ENCODE measurements at places on chromosomes 5 and 9. TPM values are rescaled to one million over a fixed set of nuclear protein-coding genes. Genes with fewer than 3 reads are reported as not detected.
A peak's percentile ranks its signal among the peaks of the same experiment; 100 is the strongest.

FOXE1 gene
- total RNA-seq: not detected

GRCh38 chr5:38059876-38060275 is 198.5 kb upstream of the EGFLAM start:
- DNase-seq: no peak

DNA sequence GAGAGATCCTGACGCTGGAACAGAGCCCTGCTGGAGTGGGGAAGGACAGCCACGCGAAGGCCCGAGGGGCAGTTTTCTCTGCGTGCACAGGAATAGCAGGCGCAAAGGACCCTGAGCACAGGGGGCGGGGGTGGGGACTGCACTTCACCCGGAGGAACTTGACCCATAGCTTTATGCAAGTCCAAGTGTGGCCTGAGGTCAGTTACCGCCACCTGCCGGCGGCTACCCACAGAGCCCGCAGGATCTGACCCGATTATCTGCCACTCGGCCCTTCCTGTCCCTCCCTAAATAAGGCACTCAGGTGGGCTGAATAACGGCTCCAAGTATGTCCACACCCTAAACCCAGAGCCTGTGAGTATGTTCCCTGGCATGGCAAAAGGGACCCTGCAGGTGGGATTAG is 65.4 kb upstream of the FCN1 start:
- DNase-seq: peak; percentile 59

DNA sequence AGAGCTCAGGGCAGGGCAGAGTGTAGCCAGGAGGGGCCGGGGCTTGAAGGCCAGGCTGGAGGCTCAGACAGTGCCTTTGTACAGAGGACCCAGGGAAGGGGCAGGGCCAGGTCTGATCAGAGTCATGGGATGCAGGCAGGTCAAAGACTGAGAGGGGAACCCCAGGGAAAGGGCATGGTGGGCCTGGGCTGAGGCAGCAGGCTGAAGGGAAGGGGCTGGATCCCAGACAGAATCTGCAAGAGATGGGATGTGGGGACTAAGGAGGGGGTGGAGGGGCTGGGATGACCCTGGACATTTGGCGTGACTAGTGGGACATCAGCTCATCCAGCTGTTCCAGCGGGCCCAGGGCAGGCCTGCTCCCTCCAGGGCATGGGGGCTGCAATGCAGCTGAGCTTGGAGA is 15.5 kb upstream of the MRNIP start:
- no peak for DNase-seq

- DNase-seq: no peak
Observed at GRCh38 chr9:87425202-87425601, 72.5 kb upstream of the DAPK1 start.

GRCh38 chr9:20865347-20865746 is 166.1 kb downstream of the HACD4 start:
- DNase-seq: no peak

DNA sequence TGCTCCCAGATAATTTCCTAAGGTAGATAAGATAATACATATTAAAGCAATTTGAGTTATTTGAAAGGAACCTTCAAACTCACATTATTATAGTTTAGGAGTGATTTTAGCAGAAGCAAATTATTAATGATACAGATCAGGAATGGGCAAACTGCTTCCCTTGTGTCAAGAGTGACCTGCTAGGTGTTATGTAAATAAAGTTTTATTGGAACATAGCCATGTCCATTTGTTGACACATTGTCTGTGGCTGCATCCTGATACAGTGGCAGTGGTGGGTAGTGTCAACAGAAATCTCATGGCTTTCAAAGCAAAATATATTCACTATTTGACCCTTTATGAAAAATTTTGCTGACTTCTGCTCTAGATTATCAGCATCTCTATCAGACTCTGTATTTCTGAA is 11.4 kb upstream of the BASP1 start:
- no peak for DNase-seq

DNA sequence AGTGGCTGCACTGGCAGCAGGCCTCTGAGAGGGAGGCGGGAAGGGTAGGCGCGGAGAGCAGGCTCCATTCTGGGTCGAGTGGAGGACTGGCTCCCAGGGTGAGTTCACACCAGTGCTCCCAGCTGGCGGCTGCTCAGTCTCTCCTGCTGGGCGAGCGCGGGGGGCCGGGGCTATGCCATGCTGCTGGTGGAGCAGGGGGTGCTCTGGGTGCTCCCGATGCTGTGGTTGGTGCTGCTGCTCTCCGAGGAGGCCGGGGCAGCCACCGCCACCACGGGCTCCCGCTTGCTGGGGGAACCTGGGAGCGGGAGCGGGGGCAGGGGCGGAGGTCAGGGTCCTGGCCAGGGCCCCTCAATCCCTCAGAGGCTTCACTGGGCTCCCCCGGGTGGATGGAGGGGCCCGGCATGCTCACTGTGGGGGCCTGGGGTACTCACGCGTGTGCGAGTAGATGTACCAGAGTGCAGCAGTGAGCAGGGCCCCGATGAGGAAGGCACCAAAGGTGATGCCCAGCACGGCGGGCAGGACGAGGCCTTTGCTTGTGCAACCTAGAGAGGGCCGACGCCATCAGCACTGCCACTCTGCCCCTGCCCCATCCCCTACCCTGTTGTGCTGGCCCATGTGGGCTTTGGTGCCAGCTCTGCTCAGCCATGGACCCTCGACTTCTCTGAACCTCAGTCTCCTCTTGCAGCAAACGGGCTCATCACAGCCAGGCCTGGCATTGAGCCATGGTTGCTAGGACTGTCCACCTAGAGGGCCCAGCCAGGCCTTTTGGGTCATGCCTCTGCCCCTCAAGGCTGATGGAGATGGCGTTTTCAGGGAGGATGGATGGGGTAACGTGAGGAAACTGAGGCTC is 13.1 kb downstream of the FPGS start:
- no peak for DNase-seq

ARHGAP26 gene
- total RNA-seq: 21.2 TPM

GRCh38 chr9:107226421-107226820 is 56.7 kb upstream of the RAD23B start:
- no peak for DNase-seq

- no peak for DNase-seq
Observed at GRCh38 chr9:113911850-113912557, 35.9 kb downstream of the ZNF618 start.

KCNIP1 gene
- total RNA-seq: 1.1 TPM

DNA sequence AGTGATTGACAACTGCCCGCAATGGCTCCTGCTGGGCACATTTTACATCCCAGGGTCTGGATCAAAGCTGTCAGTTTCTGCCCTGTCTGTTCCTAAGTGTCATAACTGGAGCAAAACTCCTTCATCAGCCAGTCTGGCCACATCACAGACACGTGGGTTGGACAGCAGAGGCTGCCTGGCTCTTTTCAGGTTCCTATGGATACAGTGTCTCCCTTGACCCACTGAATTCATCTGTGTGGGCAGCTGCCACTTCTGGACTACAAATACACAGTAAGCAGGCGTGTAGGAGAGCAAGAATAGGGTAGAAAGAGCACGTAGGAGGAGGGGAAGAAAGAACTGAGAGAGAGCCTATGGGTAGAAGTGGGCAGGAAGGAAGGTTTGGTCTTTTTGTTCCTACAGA is 238.0 kb downstream of the ENC1 start:
- no peak for DNase-seq

DNA sequence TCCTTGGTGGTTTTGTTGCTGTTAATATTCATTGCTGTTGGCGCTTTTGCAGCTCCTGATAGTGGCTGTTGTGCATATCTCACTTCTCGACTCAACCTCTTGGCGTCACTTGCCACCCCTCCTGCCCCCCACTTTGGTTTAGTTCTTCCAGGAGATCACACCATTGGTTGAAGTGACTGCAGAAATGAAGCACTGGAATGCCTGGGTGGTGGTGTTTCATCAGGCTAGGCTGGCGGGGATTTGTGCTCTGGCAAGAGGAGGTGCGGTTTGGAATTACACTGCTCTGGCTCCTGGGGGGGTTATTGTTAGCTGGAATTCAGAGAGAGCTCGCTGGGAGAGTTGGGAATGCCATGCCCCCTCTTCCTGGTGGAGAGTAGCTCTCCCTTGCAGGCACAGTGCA is 11.5 kb downstream of the PRRC2B start:
- no peak for DNase-seq

GRCh38 chr9:87111010-87111409 is 163.7 kb upstream of the GAS1 start:
- no peak for DNase-seq

ZNG1C gene
- total RNA-seq: 21.6 TPM

- peak; percentile 13 for DNase-seq
Observed at GRCh38 chr9:34496149-34496712, 26.6 kb downstream of the ENHO start.

- DNase-seq: no peak
Observed at GRCh38 chr5:83009408-83009807, 67.8 kb downstream of the TMEM167A start.

DNA sequence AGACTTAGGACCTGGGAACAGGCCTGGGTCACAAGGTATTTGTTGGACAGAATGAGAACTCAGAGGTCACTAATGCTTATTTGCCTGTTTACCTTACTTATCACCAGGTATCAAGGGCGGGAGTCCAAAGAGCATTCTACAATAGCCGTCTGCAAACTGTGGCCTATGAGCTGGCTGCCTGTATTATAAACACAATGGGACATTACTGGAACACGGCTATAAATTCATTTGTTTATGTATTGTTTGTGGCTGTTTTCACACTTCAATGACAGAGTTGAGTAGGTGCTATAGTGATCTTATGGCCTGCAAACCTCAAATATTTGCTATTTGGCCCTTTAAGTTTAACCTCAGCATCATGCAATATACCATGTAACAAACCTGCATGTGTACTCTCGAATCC is 76.6 kb upstream of the ASTN2 start:
- no peak for DNase-seq

DNA sequence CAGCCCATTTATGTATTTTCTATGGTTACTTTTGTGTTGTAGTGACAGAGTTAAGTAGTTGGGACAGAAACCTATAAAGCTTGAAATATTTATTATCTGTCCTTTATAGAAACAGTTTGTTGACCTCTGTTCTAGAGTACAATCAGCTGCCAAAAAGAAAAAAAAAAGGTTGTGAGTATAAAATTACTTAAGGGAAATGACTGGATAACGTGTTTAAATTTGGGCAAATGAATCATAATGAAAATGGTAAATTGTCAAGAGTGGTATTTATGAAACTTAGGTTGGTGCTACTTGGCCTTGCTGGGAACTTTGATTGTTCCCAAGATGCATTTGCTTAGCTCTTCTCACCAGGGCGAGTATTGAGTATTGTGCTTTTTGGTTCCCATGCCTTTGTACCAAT is 70.2 kb upstream of the IL6ST start:
- DNase-seq: no peak

DNA sequence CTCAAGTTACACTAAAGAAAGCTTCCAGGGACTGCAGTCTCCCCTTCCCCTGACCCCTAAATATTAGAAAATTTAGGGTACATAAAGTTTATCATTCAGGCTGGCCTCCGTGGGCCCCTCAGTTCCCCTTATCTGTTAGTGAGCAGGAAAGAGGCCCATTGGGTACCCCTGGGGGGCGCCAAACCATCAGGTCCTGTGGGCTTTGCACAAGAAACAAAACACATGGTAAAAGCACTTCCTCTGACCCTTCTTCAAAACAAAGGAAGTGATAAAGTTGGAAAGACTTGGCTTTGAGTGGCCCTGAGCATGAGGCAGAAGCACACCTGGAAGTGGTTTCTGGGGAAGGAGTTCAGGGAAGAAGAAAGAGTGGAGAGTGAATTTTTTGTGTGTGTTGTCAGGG is 213.0 kb downstream of the SMARCA2 start:
- no peak for DNase-seq

- no peak for DNase-seq
Observed at GRCh38 chr5:125199968-125200865, 453.8 kb upstream of the ZNF608 start.

DNA sequence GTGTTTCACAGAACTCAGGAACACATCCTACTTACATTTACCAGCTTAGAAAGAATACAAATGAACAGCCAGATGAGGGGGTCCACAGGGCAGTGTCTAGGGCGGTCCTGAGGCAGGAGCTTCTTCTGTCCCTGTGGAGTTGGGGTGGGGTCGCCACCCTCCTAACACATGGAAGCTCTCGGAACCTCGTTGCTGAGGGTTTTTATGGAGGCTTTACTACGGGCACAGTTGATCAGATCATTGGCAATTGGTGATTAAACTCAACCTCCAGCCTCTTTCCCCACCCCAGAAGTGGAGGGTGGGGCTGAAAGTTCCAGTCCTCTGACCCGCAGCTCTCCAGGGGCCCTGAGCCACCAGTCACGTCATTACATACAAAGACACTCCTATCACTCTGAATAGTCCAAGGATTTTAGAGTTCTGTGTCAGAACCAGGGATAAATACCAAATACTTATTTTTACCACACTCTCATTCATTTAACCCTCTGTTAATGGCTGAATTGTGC is 156.9 kb downstream of the COL23A1 start:
- DNase-seq: peak; percentile 40

- no peak for DNase-seq
Observed at GRCh38 chr5:135395451-135395850, 3.6 kb downstream of the MACROH2A1 start.

GRCh38 chr5:119019949-119020348 is 31.6 kb upstream of the DTWD2 start:
- no peak for DNase-seq

ITGA2 gene
- total RNA-seq: 1.9 TPM

DNA sequence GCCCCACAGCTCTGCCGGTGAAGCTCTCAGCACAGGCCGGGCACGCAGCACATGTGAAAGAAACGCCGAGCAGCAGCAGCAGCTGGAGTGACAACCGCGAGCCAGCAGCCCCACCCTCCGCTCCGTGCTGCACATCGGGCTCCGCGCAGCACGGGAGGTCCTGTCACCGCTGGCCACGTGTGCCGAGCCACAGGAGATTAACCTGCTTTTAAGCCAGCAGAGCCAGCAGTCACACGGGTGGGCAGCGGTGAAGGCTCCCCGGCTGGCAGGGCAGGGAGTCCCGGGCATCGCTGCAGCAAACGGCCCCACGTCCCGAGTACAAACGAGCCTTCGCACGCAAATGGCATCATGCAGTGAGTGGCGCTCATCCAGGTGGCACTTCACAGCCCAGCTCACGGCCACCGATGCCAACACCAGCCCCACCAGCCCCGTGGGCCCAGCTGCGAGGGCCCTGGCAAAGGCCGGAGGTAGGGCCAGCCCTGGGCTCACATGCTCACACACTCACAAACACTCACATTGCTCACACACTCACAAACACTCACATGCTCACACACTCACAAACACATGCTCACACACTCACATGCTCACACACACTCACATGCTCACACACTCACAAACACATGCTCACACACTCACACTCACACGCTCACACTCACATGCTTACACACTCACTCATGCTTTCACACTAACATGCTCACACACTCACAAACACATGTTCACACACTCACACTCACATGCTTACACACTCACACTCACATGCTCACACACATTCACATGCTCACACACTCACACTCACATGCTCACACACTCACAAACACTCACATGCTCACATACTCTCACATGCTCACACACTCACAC is 11.1 kb downstream of the CCDC187 start:
- DNase-seq: no peak

- no peak for DNase-seq
Observed at GRCh38 chr5:36417668-36418067, 116.0 kb upstream of the RANBP3L start.

DNA sequence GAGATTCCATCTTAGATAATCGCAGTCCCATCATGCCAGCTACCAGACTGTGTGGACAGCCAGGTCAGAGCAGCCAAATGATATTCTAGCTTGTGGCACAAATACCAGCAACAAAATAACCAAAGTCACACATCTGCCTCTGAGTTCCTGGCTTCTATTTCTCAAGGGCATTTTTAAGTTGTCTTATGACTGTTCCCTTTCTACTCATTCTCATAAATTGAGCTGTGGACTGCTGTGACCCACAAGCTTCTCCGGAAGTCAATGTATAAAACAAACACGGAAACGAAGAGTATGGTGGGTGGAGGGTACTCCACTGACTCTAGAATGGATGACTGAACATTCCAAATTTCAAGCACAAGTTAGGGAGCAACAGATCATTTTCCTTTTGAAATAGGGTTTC is 43.9 kb downstream of the PDCD1LG2 start:
- no peak for DNase-seq
